Stimulated activated CD4-positive, alpha-beta T cell treated with anti-CD3 and anti-CD28 coated beads, Interleukin-4, amount 100 ng/mL, for 1 hour (primary cell): ENCODE measurements at places on chromosomes 1 and 21.

GRCh38 chr1:214187933-214188332 lies 93.0 kb upstream of the SMYD2 start:
- no peak for DNase-seq

DNA sequence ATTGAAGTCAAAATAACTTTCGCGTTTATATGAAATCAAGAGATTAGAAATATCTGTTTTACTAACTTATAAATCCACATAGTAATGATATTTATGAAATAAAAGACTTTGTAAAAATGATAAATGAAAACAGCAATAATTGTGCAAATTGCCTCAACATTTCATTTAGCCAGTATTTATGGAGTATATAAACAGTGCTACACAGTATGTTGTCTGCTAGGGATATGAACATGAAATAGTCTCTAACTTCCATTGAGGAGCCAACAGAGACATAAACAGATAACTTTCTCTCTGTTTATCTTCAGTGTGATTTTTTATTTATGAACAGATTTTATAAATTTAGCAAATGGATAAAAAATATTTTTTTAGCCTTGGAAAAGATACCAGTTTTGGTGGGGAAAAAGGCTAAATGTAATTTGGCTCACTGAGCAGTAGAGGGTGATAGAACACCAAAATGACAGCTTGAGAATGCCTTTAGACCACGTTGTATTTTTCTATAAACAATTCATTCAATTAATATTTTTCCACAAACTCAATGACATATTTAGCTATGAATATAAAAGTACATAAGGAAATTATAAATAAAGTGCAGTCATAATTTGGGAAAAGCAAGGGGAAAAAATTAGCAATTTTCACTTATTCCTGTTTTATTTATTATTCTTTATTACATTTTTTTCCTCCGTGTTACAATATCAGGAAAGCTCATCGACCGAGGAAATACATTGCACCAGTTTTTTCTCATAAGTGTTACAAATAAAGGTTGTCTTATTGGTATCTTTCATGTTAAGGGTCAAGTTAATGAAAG lies 47.5 kb upstream of the EEIG2 start:
- no peak for DNase-seq

DNA sequence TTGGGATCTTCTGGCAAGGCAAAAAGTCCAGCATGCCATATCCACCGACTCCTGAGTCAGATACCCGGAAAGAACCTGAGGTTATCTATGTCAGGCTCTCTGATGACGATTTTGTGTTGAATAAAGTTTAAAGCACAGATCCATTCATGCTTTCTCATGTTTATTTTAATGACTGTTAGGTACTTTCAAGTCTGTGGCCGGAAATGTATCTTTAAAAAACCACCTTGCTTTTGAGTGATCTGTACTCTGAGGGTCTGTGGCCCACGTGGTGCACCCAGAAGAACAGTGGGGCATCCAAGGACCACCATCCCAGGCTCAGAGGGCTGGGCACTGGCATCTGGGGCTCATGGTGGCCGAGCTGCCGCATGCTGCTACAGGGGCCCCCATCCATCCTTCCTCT lies 30.1 kb upstream of the VASH2 start:
- no peak for DNase-seq

DNA sequence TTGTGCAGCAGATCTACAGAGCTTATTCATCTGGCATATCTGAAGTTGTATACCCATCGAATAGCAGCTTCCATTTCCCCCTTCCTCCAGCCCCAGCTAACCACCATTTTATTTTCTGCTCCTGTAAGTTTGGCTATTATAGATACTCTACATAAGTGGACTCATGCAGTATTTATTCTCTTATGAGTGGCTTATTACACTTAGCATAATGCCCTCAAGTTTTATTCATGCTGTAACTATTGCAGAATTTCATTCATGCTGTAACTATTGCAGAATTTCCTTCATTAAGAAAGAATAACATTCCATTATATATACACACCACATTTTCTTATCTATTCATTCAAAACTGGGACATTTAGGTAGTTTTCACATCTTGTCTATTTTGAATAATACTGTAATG lies 30.5 kb upstream of the IFI16 start:
- DNase-seq: no peak

DNA sequence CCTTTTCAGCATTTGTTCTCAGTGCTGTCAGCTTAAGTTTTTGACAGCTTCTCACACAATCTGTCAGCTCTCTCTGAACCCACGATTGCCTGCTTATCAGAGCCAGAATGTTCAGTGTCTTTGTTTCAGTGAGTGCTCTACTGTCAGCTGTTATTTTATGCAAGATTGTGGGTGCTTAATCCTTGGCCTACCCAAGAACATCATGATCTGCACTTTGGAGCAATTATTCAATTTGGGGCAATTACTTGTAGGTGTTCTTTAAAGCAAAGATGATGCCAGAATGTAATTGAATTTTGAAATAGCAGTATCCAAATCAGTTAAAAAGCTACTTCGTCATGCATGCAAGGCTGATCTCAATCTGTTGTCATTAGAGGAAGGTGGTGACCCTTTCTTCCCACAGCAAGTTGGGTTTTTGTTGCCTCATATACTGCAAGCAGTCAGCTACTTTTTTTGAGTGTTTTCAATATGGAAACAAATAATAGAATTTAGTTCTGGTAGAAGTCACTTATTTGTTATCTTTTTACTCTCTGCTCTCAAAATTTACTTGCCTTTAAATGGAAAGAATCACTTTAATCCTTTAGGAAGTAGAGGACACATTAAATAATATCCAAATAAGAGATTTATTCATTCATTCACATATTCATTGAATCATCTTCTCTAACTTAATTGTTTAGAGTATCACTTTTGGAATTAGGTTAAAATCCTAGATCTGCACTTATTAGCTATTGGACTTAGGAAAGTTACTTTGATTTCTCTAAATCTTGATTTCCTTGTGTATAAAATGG lies 253.5 kb upstream of the CACYBP start:
- no peak for DNase-seq

- peak; percentile 29 for DNase-seq
These were observed 65.2 kb upstream of the TARBP1 start for GRCh38 chr1:234544087-234544579.

- DNase-seq: no peak
These were observed 4.8 kb downstream of the PHACTR4 start for GRCh38 chr1:28374297-28374696.

- DNase-seq: no peak
These were observed 14.0 kb downstream of the ARHGEF16 start for GRCh38 chr1:3468236-3469103.

GRCh38 chr1:44318097-44319088 lies 36.7 kb downstream of the ERI3 start:
- peak; percentile 25 for DNase-seq

DNA sequence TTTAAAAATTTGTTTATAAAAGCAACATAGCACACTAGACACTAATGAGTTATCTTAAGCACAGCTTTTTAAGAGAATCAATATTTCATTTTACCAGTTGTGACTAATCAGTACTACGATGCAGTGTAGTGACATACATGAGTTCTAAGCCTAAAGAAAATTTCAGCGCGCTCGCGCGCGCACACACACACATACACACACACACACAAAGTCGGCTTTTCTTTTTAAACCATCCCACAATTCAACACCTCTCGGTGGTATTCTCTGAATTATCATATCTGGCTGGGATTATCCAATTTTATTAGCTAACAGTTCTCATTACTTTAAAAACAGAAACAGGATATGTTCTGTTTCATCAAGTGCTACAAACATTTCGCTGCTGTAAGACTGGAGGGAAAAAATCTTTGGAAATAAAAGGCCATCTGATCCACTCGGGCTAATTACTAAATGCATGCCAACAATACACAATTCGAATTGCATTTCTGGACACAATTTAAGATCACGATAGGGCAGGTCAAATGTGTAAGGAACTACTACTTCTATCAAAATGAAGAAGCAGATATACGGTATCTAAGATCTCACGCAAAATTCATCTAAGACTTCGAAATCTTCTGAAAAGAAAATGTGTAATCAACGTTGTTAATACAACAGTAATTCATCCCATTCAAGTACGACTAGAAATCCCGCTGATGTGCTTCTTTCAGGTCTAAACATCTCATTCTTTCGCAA lies 1.2 kb downstream of the TUT4 start:
- peak; percentile 36 for DNase-seq

DNA sequence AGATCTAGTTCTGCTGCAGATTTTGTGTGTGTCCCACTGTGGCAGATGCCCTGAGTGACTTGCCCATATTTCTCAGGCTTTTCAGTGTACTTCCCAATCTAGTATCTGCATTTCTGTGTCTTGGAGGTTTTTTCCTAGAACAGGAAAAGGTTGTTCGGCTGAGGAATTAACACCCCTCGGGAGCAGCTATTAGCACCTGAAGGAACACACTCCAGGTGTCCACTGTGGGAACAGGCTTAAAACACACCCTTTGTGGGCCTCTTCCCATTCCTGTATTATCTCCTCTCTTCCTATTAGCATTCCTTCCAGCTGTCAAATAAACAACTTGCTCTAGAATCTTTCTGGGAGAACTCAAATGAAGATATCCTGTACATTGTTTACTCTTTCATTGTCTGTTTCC lies 178.3 kb downstream of the HMCN1 start:
- no peak for DNase-seq

DNA sequence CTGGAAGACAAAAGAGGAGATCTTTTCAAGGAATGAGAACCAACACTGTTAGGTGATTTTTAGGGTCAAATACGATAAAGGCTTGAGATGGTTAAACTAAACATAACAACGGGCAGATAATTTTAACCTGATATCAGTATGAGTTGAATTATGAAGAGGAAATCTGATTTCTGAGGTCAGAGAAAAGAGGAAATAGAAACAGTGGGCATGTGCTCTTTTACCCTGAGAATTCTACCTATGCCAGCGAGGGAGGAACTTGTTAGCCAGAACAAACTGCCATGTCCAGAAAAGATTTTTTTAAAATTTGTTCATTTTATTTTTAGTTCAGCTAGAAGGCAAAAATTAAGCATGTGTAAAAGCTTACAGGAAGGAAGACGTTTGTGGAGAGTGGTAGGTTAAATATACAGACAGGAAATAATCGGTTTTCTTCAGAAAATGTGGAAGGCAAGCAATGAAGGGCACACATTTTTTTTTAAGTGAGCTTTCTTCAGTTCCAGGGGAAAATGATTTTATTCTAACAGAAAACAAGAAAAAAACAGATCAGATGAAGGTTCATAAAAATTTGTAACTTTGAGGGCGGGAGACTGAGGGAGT lies 1745.3 kb downstream of the MRPL39 start:
- DNase-seq: no peak

GRCh38 chr1:61337037-61337436 lies 254.7 kb downstream of the NFIA start:
- DNase-seq: no peak

- no peak for DNase-seq
These were observed 2.6 kb downstream of the MARCKSL1 start for GRCh38 chr1:32333251-32333963.

DNA sequence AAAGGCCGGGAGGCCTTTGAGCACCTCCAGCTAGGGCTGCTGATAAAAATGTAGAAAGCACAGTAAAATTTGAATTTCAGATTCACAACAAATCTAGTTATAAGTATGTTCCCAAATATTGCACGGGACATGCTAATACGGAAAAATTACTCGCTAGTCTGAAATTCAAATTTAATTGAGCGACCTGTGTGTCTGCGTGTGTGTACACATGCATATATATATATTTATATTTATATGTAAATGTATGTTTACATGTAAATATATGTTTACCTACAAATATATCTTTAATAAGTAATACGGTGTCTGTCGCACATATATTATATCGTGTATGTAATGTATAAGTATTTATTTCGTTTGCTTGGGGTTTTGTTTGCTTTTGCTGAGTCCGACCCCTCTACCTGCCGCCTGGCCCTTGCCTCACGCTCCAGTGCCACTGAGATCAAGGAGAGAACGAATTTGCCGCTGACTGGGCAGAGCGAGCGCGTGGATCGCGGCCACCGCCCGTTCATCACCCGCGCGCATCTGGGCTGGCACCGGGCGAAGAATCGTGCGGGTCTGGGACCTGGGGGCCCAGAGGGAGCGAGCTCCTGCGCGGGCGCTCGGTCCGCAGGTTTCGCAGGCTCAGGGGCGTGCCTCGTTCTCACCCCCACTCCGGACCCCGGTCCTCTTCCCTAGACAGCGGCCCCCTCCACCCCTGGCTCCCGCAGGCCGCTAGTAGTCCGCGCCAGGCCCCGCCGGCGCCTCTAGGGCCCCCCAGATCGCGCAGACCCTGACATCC lies 534 bp upstream of the WRAP73 start:
- no peak for DNase-seq

DNA sequence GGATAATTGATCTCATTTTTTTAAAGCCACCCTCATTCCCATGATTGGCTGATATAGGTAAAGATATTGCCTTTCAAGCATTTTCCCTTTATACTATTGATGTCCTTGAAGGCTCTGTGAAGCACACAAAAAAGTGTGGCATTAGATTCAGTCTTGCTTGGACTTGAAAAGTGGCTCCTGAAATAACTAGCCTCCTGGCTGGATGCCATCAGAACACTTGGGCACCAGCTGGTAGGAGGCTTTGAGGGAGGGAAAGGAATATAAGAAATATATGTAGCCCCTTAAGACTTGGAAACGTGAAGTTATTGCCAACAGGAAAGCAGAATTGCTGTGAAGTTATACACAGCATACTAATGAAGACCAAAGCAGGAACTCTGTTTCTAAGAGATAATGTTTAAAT lies 14.1 kb downstream of the MTR start:
- DNase-seq: no peak

- DNase-seq: no peak
These were observed 79.9 kb upstream of the LYST start for GRCh38 chr1:235946571-235946981.

DNA sequence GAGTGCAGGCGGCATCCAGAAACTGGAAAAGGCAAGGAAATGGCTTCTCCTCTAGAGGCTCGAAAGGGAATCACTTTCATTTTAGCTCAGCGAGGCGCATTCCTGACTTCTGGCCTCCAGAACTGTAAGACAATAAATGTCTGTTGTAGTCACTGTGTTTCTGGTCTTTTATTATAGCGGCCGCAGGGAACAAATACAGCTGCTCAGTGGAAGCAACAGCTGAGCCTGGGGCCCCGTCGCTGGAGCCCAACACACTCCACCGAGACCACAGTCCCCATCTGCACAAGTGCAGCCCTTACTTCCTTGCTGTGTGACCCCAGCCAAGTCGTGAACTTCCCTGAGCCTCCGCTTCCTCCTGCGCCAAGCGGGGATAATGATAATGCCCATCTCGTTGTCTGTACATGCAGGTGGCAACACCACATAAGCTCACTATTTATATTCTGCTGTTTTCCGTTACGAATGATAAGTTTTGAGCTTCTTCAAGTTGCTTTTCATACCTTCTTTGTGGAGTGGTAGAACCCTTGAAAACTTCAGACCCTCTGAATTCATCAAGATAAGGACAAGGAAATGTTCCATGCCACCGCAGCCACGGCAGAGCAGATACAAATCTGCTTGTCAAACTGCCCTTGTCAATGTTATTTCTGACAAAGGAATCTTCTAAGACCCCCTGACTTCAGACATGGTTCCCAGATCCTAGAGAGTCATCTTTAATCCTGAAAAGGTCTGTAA lies 3.2 kb upstream of the LAPTM5 start:
- no peak for DNase-seq

- no peak for DNase-seq
These were observed 47.9 kb upstream of the GNG4 start for GRCh38 chr1:235697508-235697907.
